ENCODE measurements at places on chromosomes 3 and 15.

GRCh38 chr15:89837134-89837829, 22.6 kb upstream of the ANPEP start:
- DNase-seq = no peak

GRCh38 chr3:16765661-16766060, 119.1 kb upstream of the PLCL2 start:
- DNase-seq = no peak

DNA sequence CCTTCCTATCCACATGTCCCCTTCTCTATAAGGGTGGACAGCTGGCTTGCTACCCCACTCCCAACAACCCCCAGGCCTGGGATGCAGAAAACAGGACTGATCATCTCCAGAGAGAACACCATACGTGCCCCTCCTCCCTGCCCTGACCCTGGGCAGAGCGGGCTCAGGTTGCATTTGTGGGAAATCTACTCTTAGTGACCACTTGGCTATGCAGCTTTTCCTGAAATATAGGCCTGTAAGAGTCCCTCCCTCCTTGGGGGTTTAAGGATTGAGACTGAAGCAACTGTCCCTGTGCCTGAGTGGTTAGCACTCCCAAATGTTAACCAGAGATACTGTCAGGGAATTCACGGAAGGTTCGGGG, 11.7 kb downstream of the SH2D7 start:
- DNase-seq = no peak

- DNase-seq = no peak
Measured at GRCh38 chr15:40892447-40893012, 1.7 kb upstream of the VPS18 start.

GRCh38 chr3:141276398-141276797, 44.8 kb downstream of the PXYLP1 start:
- no peak for DNase-seq

DNA sequence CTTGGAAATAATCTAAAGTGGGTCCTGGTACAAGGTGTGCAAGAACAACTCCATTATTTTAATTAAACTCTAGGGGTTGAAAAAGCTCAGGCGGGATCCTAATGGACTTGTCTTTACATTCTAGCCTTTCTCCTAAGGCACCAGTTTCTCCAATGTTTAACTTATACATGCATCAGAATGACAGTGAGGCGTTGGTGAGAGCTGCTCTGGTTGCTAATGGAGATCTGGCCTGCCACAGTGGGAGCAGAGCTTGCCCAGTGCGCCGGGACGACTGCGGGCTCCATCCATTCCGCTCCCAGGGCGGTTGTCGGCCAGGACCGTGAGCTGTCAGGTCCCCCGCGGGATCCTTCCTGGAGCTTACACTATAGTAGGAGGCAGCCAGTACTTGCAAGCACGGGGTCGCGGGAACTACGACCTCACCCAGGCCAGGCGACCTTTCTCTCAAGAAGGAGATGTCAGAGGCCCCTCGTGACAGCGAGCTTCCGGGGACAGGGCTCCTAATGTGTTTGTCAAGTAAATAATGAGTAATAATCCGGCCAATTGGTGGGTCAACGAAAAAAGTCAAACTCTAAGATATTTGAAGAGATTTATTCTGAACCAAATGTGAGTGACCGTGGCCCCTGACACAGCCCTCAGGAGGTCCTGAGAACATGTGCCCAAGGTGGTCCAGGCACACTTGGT, 991 bp upstream of the HIGD1A start:
- DNase-seq = no peak

GRCh38 chr3:141229132-141229531, 2.5 kb upstream of the PXYLP1 start:
- DNase-seq = no peak

DNA sequence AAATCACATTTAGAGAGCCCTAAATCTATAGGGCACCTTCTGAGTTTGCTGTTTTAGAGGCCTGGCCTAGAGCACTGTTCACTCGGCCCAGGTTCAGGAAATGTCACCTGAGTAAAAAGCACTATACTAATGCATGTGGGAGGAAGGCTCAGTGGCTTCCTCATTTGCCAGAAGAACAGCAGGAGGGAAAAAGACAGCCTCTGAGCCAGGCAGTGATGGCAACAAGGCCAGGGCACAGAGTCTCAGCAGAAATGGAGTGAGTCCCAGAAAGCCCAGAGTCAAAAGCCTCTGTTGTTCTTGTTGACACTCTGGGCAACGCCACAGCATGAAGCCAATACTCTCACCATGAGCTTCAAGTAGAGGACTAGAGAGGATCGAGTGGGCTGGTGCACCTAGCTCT, 25.9 kb downstream of the LTF start:
- no peak for DNase-seq

- DNase-seq = no peak
Measured at GRCh38 chr15:92974183-92974915, 74.2 kb downstream of the CHD2 start.

DNA sequence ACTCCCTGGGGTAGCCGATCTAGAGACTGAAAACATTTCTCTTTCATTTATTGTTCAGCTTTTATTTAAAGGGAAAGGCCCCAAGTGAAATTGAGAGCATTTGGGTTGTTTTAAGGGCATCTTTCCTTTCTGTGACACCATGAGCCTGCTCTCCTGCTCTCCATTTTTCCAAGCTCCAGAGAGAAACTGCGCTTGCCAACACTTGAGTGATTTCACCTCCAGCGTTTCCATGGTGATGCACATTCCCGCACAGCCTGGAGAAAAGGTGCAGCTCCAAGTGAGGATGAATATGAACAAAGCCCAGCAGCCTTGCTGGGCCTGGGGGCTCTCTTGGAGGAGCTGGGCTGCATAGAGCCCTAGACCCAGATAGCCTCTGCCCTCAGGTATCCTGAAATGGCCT, 159.2 kb upstream of the PPP2R3A start:
- no peak for DNase-seq

DNA sequence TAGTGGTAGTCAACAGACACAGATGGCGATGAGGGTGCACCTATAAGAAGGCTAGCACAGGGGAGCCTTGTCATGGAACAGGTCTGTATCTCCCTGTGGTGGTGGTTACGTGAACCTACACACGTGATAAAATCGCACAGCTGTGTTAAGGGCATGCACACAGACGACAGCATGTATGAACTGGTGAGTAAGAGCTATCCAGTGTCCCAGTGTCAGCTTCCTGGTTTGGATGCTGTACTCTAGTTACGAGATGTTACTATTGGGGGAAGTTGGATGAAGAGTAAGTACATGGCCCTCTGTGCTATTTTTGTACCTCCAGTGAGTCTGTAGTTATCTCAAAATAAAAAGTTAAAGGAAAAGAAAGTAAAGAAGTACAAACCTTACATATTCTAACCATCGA, 38.2 kb downstream of the MTMR10 start:
- DNase-seq = no peak

GRCh38 chr3:107826727-107827126, 264.1 kb downstream of the CD47 start:
- no peak for DNase-seq

DNA sequence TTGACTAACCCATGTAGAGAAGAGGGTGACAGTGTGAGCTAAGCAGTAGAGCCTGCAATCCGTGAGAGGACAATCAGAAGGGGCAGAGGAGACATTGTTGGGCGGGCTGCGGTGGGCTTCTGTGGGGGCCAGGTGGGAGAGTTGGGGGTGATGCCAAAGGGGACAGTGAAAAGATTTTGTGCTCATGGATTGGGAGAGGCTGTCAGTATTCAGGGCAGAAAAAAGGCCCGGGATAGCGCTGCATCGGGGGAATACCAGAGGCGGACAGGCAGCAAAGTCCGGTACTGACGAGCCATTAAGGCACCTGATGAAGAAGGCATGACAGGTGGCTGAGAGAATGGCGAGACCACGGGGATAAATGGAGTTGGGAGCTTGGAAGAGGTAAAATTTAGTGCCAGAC, 1.3 kb upstream of the PXYLP1 start:
- DNase-seq = no peak

DNA sequence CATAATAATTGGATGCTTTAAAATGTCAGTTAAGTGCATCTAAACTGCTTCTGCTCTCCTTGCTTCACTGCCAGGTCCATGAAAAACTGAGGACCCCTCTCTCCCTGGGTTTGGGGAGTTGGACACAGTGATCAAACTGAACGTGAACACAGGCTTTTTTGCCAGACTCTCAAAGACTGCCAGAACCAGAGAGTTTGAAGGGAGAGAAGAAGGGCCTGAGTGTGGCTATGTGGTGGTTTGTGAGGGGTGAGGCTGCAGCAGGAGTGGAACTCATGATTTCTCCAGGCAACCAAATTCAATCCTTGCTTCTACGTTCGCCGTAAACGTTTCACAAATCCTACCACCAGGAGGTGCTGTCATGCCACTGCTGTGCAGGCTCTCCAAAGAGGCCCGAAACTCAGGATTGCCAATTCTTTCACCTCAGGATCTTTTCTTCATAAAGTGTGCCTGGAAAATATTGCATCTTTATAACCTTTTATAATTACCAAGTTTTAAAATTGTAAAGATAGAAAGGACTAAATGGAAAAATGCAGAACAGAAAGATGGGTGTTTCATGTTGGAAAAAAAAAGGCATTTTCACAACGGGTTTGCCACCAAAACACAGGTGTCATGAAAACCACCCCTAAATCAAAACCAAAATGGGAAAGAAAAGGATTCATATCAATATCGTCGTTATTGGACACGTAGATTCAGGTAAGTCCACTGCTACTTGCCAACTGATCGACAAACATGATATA, 19.7 kb downstream of the TM4SF4 start:
- no peak for DNase-seq

- no peak for DNase-seq
Measured at GRCh38 chr3:72473156-72473555, 375.1 kb downstream of the SHQ1 start.

DNA sequence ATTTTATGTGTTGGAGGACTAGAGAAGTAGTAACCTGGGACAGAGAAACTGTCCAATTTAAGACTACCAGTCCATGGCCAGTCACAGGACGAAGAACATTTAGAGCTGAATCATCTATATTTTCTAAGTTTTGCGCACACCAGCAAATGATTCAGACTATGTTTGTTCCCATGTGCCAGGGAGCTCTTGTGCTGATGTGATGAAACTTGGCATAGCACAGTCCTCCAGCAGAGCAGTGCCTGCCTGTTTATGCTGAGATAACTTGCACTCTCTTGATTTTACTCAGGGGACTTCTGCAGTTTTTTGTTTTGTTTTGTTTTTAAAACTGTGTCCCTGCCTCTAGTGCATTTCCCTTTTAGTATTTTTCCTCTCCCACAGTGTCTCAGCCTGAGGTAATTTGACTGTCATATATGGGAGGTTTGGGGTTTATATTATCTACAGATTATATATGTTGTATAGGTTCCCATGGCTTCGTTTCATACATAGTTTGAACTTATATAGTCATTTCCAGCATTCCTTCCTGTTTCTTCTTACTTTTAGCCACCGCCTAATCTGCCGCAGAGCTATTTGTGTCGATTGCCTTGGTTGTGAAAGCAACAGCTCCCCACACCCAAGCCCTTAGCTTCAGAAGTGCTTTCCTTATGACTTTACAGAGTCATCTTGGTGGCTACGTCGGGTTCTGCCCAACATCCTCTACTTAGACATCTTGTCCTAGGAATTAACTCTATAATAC, 45.5 kb downstream of the PPM1L start:
- DNase-seq = no peak

DNA sequence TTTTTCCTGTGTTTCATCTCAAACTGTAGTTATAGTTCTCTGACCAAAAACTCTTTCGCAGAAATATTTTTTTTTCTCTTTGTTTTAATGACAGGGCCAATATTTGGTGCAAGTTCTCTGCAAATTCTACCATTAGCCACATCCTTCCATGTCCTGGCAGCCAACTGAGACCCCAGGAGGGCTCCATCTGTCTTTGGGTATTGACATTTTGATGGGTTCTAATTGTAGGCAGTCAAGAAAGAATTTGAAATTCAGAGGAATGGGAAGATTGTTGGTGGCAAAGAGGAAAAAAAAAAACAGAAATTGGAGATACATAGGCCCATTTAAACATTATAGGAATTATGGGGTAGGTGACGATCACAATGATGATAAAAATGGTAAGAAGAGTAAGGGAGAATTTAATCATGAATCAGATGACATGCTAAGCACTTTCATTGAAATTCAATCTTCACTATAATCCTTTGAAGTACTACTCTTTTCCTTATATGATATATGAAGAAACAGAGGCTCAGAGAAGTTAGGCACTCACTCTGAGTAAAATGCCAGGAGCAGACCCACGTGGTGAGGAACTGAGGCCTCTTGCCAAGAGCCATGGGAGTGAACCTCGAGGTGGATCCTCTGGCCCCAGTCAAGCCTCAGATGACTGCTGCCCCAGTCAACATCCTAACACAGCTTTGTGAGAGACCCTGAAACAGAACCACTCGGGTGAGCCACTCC, 151.4 kb downstream of the PDZRN3 start:
- DNase-seq = no peak

- no peak for DNase-seq
Measured at GRCh38 chr3:162847511-162847910, 1350.9 kb downstream of the OTOL1 start.

DNA sequence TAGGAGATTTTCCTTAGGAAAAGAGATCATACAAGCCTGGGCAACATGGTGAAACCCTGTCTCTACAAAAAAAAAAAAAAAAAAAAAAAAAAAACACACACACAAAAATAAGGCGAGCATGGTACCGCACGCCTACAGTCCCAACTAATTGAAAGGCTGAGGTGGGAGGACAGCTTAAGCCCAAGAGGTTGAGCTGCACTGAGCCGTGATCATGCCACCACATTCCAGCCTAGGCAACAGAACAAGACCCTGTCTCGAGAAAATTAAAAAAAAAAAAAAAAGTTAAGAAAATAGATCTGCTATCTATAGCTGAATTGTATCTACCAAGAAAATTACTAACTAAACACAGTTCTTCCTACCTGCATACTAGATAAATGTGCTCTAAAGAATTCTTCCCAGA, 7.1 kb downstream of the MSL2 start:
- DNase-seq = no peak

DNA sequence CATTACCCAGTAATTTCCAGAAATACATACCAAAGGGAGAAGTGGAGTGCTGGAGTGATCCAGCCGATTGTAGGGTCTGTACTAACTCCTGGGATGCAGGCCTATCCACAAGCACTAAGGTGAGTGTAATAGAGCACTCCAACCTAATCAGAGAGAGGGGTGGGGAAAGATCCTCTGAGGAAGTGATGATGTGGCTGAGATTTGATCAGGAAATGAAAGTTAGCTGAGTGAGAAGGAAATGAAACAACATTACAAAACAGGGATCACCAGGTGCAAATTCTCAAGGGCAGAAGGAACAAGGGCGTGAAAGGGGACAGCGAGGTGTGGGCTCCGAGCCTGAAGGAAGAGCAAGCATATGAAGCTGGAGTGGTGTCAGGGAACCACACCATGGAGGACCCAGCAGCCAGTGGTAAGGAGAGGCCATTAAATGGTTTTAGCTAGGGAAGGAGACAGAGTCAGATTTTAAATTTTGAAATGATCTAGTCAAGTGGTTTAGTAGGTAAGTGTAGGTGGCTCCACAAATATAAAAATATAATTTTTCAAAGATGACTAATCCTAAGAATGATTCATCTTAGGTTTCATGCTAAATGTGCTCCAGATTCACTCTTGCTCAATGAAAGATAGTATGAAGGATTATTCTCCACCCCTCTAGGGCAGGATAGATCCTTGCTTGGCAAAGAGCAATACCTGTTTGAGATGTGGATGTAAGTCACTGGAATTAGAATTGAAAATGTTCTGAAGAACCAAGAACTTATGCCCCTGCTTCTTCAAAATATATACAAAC, 348.7 kb downstream of the TBL1XR1 start:
- DNase-seq = no peak

All from activated naive CD8-positive, alpha-beta T cell treated with anti-CD3 and anti-CD28 coated beads, Interleukin-2, amount 50 U/mL, for 16 hours (primary cell).